NCI-H187 (cell line): ENCODE measurements at places on chromosomes 12 and 14.
A peak's percentile ranks its signal among the peaks of the same experiment; 100 is the strongest.

DNA sequence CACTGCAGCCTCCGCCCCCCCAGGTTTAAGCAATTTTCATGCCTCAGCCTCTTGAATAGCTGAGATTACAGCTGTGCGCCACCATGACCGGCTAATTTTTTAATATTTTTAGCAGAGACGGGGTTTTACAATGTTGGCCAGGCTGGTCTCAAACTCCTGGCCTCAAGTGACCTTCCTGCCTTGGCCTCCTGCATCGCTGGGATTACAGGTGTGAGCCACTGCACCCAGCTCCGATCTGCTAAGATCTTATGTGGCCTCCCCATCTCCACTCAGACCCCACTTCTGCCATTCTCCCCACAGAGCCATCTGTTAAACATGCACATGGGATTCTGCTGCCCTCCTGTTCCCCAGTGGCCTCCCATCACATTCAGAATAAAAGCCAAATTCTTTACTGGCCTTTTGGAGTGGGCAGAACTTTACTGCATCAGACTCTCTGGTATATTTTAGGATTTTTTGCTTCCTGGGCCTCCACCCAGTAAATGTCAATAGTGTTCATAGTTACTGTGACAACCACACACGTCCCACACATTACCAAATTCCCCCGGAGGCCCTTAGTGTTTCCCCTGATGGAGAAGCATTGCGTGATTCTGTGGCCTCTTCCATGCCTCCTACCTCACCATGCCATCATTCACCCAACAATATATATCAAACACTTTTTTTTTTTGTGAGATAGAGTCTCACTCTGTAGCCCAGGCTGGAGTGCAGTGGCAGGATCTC, 96.3 kb downstream of the PTPN11 start:
- DNase-seq: no peak

GRCh38 chr12:63045020-63045860, 105.8 kb downstream of the AVPR1A start:
- no peak for DNase-seq

DNA sequence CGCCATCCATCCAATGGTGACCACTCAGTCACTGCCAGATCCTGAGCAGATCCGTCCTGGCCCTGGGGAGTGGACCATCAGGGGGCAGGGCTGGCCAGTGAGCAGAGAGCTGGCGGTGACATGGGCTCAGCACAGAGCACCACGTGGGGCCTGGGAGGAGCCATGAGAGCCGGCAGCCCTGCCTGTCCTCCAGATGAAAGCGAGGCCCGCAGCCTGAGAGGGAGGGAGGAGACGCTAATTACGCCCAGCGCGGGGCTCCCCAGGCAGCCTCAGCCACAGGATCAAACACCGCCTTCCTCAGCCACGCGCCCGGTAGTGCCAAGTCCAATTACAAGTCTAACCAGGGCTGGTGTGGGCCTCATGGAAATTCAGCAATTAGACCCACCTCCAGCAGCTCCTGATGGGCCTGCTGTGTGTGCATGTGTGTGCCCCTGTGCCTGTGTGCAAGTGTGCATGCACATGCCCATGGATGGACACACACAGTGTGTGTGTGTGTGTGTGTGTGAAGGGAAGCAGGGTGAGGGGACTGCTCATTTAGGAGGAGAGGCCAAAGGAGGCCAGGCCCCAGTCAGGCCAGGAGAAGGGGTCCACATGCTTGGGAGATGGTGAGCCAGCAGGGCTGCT, 68.0 kb downstream of the KIF26A start:
- DNase-seq: no peak

DNA sequence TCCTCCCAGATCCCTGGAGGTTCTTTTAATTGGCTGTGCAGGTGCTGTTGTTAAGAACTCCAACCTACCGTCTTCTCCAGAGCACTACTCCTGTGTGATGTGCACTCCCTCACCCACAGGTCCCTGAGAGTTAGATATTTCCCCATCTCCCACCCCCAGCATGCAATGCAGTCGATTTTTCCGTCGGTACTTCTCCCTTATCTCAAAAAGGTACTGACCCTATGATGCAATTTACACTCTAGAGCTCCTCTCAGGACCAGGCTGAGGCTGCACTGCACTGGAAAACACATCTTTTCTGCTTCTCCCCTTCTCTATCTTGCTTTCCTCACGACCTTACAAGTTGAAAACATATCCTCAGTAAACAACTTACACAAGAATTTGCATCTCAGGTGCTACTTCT, 312.4 kb upstream of the TBX3 start:
- DNase-seq: no peak

DNA sequence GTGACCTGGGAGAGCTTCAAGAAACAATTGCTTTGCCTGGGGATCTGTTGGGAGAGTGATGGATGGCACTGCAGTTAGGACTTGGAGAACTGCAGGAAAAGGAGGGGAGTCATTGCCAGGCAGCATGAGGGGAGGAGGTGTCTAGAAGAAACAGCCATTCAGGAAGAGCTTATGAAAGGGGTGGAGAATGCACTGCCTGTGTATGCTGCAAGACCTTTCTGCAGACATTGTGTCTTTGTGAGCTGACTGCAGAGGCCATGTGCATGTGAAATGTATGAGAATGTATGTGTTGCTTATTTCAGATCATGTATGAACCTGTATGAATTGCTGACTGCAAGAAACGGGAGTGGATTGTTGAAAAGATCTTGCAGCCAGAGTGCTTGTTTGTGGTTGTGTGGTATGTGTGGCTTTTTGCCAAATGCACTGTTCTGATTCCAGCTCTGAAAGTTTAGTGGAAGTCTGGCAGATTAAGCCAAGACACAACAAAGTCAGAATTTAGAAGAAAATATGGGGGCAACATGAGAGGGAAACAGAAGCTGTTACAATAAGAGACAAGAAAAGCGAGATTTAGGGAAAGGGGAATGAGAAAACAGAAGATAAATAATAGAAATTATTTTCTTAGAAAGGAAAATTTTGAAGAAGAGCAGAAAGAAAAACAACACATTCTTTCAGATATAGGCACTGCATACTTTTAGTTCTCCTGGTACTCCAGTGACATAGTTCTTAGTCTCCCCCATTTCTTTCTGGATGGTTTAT, 9.8 kb upstream of the RIMKLB start:
- peak; percentile 6 for DNase-seq
